ENCODE measurements at places on chromosomes 5 and 9. TPM values are rescaled to one million over a fixed set of nuclear protein-coding genes. Genes with fewer than 3 reads are reported as not detected.
A peak's percentile ranks its signal among the peaks of the same experiment; 100 is the strongest.

GRCh38 chr5:96856371-96856770 is 19.9 kb upstream of the ERAP2 start:
- no peak overlapping the region for H3K27ac ChIP-seq
- no peaks in the 10 kb centered on the region for H3K27me3 ChIP-seq
- no peaks in the 10 kb centered on the region for H3K4me1 ChIP-seq
- DNase-seq, result no peak
- H3K36me3 ChIP-seq, result no peaks in the 10 kb centered on the region

DNA sequence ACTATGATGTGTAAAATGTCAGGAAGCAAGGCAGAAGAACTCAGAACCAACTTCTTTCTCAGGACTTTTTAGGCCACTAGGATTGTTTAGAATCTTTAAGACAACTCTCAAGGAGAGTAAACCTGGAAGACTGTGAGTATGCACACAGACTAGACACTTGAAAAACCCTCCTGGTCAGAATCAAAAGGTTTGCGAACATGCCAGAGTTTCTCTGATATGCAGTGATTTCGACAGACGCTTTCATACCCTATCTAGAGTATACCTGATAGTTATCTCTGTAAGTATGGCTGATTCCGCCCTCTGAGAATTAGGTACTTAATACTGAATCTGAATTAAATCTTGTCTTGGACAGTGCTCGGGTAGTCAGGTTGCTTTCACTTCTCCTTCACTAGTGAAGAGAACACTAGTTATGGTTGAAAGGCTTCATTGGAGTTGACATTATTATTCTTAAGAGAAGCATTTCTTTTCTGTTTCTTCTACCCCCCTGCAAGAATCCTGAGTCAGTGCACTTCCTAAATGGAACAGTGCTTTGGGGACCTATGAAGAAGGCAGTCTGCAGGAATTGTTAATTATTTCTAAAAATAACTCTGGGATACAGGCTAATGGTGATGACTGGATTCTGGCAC is 158.1 kb downstream of the HACD4 start:
- H3K27ac ChIP-seq, result no peak overlapping the region
- DNase-seq, result no peak
- no peak overlapping the region for H3K4me3 ChIP-seq
- no peaks in the 10 kb centered on the region for H3K4me1 ChIP-seq
- no peaks in the 10 kb centered on the region for H3K27me3 ChIP-seq

DNA sequence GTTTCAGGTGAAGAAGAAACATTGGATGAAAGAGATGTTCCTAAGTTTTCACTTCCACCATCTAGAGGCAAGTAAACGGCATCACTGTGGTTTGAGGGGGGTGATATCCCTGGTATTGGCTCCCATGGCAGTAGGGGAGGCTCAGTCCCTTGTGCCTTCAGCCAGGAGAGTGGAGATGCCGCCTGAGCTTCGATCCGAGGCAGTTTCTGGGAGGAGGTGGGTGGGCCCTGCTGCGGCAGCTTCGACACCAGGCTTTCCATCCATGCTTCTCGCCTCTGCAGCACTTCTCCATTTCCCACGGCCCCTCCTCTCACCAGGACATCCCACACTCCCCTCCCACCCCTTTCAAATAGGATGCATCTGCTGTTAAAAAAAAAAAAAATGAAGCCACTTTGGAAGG is 258.3 kb downstream of the GADD45G start:
- H3K27me3 ChIP-seq, result no peaks in the 10 kb centered on the region
- H3K36me3 ChIP-seq, result no peaks in the 10 kb centered on the region
- no peak for DNase-seq
- no peak overlapping the region for H3K27ac ChIP-seq

- no peaks in the 10 kb centered on the region for H3K27me3 ChIP-seq
- peak overlapping the region; percentile 88 for H3K27ac ChIP-seq
- no peak overlapping the region for H3K4me3 ChIP-seq
- DNase-seq, result no peak
- peaks cover 33% of the 10 kb centered on the region for H3K4me1 ChIP-seq
- H3K36me3 ChIP-seq, result no peaks in the 10 kb centered on the region
Observed at GRCh38 chr9:137088121-137088520, 1.3 kb downstream of the MAN1B1 start.

Gene ZNG1F
- 5.1 TPM for total RNA-seq

Gene LARP1
- 325 TPM for total RNA-seq

Data from Panc1 (cell line).